WTC11 (cell line): ENCODE measurements at places on chromosomes 1 and 21. TPM values are rescaled to one million over a fixed set of nuclear protein-coding genes. Genes with fewer than 3 reads are reported as not detected.
A peak's percentile ranks its signal among the peaks of the same experiment; 100 is the strongest.

GPR52 gene
- 0.22 to 0.41 TPM (median 0.39 TPM) in 3 replicates for total RNA-seq

DNA sequence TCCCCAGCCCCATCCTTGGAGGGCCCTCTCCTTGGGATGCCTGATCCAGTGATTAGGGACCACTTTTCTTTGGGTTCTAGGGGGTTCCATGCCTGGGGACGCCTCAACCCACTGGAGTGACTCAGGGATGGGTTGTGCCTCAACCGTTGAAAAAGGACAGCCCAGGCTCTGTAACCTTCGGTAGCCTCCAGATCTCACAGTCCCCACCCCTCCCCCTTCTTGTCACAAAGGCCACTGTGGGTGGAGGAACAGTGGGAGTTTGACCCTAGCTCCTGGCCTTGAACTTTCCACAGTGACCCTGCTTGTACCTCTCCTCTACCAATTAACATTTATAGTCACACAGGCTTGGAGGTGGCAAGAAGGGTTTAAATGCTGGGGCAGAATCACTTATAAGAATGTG is 2.6 kb upstream of the RORC start:
- H3K4me3 ChIP-seq = no peak overlapping the region
- H3K4me1 ChIP-seq = peaks cover 39% of the 10 kb centered on the region
- no peak overlapping the region for H3K27ac ChIP-seq
- H3K27me3 ChIP-seq = peaks cover 23% of the 10 kb centered on the region

DNA sequence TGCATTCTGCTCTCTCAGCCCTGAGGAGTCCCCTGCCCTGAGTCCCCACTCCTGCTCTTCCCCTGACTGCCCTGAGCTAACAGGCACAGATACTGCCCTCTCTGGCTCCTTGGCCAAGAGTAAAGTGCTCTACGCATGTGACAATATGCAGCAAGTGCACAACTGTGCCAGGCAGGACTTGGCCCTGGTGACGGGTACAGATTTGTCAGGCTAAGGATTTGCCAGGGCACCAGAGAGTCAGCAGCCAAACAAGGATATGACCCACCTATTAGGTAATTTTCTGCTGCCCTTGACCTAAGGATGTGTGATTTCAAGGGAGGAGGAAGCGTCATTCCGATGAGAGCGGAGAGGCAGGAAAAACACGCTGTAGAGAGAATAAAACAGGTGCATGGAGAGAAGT is 339.0 kb downstream of the PTPRU start:
- H3K4me1 ChIP-seq = peaks cover 14% of the 10 kb centered on the region
- no peak overlapping the region for H3K27ac ChIP-seq
- no peaks in the 10 kb centered on the region for H3K36me3 ChIP-seq
- DNase-seq = no peak
- no peaks in the 10 kb centered on the region for H3K27me3 ChIP-seq

DNA sequence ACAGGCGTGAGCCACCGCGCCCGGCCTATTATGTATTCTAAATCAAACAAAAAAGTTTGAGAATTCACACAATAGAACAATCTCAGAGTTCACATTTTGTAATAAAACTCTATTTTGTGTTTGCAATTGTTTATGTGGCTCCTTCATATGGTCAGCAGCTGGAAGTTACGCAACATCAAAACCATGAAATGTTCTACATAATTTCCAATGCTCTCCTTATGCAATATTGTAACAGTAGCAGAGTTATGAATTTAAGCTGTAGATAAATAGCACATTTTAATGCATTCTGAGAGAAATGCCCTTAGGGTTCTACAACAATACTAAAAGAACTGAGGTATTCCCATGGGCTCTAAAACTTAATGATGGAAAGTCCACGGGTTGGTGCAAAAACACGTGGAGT is 62.3 kb upstream of the COL11A1 start:
- DNase-seq = no peak
- H3K27ac ChIP-seq = no peak overlapping the region
- no peaks in the 10 kb centered on the region for H3K4me1 ChIP-seq
- no peaks in the 10 kb centered on the region for H3K36me3 ChIP-seq
- no peaks in the 10 kb centered on the region for H3K27me3 ChIP-seq
- no peak overlapping the region for H3K4me3 ChIP-seq

DNA sequence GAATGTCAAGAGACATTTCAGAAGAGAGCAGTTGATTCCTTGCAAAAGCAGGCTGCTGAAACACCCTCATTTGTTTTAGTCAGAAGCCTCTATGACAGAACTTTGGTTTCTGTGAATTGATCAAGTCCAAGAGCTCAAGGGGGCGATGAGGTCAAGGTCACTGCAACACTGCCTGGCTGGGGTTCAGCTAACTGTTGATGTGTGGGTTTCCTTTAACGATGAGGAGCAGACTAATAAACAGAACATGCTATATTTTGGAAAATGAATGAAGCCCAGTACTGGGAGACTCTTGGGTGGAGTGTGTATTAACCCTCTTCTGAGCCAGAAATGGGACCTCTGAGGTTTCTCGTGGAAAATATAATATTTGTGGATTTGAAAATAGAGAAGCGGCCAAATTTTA is 109.3 kb downstream of the ZC3H11B start:
- no peak for DNase-seq
- H3K4me3 ChIP-seq = no peak overlapping the region
- H3K27me3 ChIP-seq = no peaks in the 10 kb centered on the region
- H3K27ac ChIP-seq = no peak overlapping the region
- H3K36me3 ChIP-seq = no peaks in the 10 kb centered on the region
- H3K4me1 ChIP-seq = no peaks in the 10 kb centered on the region

- DNase-seq = no peak
- no peaks in the 10 kb centered on the region for H3K36me3 ChIP-seq
- peak overlapping the region; percentile 79 for H3K4me3 ChIP-seq
- H3K27me3 ChIP-seq = no peaks in the 10 kb centered on the region; the same call in 1 of the 2 replicates
Observed at GRCh38 chr1:27773826-27774445, 917 bp downstream of the STX12 start.

ICOSLG gene
- total RNA-seq = 5.8 to 9.0 TPM (median 5.9 TPM) in 3 replicates
